ENCODE measurements at places on chromosomes 16 and 17.

- DNase-seq: no peak
Measured at GRCh38 chr16:20203272-20203671, 124.0 kb downstream of the GP2 start.

DNA sequence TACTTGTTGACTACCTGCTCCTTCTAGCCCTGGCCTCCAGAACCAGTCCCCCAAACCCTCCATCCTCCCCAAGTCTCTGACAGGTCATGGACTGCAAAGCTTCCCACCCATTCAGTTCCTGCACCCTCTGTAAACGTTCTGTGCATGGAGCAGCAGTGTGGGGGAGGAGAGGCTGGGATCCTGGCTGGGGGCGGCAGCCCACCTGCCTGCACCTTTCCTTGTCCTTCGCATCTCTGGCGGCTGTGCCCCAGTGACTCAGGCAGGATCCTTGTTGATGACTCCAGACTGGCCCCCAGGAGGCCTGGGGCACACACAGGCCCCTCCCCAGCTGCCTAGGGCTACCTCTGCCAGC lies 1.6 kb upstream of the PKMYT1 start:
- no peak for DNase-seq

DNA sequence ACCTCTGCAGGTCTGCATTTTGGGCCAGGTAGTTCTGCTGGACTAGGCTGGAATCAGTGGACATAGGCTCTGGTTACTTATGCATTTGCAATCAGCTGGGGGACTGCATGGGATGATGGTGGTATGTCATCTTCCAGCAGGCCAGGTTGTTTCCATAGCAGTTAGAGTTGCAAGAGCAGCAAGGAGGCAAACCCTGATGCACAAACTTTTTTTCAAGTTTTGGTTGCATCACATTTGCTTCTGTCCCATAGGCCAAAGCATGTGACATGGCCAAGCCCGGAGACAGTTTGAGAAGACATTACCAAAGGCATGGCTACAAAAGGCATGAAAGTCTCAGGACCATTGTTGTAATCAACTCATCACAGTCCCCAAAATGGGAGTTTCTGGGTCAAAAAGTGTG lies 58.2 kb downstream of the PRKCB start:
- DNase-seq: no peak

- no peak for DNase-seq
Measured at GRCh38 chr17:10013365-10014112, 108.5 kb upstream of the RCVRN start.

DNA sequence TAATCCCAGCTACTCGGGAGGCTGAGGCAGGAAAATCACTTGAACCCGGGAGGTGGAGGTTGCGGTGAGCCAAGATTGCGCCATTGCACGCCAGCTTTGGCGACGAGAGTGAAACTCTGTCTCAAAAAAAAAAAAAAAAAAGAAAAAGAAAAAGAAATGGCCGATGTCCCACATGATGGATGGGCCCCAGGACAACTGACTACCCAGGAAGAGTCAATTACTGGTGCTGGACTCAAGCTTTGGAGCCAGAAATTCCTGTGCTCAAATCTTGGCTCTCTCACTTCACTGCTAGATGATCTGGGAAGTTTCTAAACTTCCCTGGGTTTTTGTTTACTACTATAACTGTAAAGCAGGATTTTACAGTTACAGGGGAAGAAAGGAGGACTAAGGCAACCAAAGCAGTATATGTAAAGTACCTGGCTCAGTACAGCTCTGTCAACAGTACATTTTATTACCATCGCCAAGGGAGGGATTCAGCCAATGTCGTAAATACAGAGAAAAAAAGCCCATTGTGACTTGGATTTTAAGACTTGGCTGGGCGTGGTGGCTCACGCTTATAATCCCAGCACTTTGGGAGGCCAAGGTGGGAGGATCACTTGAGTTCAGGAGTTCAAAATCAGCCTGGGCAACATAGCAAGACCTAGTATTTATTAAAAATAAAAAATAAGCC lies 11.9 kb downstream of the C16orf86 start:
- DNase-seq: no peak

GRCh38 chr17:36697903-36698530 lies 96.6 kb downstream of the MRM1 start:
- DNase-seq: no peak
